Activated naive CD8-positive, alpha-beta T cell treated with anti-CD3 and anti-CD28 coated beads, Interleukin-2, amount 50 U/mL, for 24 hours (primary cell): ENCODE measurements at places on chromosomes 2 and 18.

GRCh38 chr2:54500404-54501205 lies 44.5 kb downstream of the SPTBN1 start:
- H3K4me1 ChIP-seq, result peaks cover 2% of the 10 kb centered on the region
- H3K4me3 ChIP-seq, result no peak overlapping the region
- no peak for DNase-seq
- no peaks in the 10 kb centered on the region for H3K27me3 ChIP-seq
- H3K27ac ChIP-seq, result no peak overlapping the region
- no peaks in the 10 kb centered on the region for H3K36me3 ChIP-seq

DNA sequence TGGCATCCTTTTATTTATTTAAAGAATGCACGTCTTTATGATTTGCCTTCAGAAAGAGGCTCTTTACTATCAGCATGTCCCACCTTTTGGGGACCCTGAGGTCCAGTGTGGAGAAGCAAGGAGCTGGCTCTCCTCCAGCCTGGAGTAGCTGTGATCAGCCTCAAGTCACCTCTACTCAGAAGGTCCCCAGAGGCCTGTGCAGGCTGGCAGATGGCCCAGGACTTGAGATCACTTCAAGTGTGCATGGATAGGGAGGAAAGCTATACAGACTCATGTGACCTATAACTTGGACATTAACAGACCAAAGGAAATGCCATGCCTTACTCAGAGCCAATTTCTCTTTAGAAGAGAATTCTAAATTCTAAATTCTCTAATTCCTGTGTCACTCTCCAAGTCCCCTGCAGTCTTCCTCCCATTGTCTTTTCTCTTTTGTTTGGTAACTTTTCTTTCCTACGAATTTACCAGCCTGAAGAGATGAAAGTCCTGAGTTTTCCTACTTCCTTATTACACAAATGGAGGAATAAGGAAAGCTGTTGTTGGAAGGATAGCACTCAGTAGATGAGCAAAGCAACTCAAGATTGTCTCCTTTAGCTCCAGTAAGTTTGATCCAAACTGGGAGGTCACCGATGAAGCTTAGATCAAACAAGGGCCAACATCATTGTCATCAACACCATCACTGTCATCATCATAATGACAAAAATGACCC lies 163.9 kb downstream of the GFPT1 start:
- no peaks in the 10 kb centered on the region for H3K4me1 ChIP-seq
- no peak for DNase-seq
- peaks cover 6% of the 10 kb centered on the region for H3K27me3 ChIP-seq
- H3K4me3 ChIP-seq, result no peak overlapping the region

GRCh38 chr2:238560234-238560633 lies 133.5 kb downstream of the ASB1 start:
- no peaks in the 10 kb centered on the region for H3K4me1 ChIP-seq
- DNase-seq, result no peak
- H3K4me3 ChIP-seq, result no peak overlapping the region
- H3K36me3 ChIP-seq, result no peaks in the 10 kb centered on the region

DNA sequence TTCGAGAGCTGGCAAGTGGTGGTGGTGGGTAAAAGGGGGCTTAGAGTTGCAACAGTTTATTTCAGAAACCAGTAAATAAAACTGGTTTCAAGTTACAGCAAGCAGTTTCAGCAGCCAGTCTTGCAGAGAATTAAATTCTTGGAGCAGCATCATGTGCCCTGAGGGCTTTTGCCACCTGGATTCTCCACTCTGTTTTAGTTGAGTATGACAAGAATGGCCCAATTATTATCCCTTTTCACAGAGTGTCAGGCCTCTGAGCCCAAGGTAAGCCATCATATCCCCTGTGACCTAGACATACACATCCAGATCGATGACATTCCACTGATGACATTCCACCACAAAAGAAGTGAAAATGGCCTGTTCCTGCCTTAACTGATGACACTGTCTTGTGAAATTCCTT lies 72.8 kb upstream of the FANCL start:
- H3K36me3 ChIP-seq, result no peaks in the 10 kb centered on the region
- no peak overlapping the region for H3K27ac ChIP-seq
- no peaks in the 10 kb centered on the region for H3K4me1 ChIP-seq
- no peak overlapping the region for H3K4me3 ChIP-seq
- no peaks in the 10 kb centered on the region for H3K27me3 ChIP-seq

GRCh38 chr18:12258719-12259705 lies 4.9 kb downstream of the CIDEA start:
- no peaks in the 10 kb centered on the region for H3K4me1 ChIP-seq
- H3K27me3 ChIP-seq, result peaks cover 25% of the 10 kb centered on the region
- H3K36me3 ChIP-seq, result no peaks in the 10 kb centered on the region

DNA sequence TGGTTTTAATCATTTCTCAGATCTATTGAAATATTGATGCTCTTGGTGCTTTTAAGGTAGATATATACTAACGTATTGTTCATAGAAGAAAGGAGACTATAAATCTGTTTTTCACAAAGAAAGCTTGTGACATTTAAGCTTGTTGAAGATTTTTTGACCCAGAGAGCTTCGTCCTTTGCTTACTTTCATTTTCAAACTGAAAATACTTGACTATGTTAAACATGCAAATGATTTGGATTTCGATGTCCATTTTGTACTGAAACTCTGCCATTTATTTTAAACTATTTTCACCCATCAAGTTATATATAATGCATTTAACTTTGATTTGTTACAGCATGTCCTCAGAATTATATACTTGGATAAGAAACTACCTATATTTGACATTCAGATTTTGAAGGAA lies 85.2 kb downstream of the SLC4A10 start:
- peak overlapping the region; percentile 49 for H3K4me3 ChIP-seq
- DNase-seq, result no peak
- peaks cover 5% of the 10 kb centered on the region for H3K4me1 ChIP-seq
- no peaks in the 10 kb centered on the region for H3K36me3 ChIP-seq
- H3K27me3 ChIP-seq, result no peaks in the 10 kb centered on the region
- H3K27ac ChIP-seq, result peak overlapping the region; percentile 20

DNA sequence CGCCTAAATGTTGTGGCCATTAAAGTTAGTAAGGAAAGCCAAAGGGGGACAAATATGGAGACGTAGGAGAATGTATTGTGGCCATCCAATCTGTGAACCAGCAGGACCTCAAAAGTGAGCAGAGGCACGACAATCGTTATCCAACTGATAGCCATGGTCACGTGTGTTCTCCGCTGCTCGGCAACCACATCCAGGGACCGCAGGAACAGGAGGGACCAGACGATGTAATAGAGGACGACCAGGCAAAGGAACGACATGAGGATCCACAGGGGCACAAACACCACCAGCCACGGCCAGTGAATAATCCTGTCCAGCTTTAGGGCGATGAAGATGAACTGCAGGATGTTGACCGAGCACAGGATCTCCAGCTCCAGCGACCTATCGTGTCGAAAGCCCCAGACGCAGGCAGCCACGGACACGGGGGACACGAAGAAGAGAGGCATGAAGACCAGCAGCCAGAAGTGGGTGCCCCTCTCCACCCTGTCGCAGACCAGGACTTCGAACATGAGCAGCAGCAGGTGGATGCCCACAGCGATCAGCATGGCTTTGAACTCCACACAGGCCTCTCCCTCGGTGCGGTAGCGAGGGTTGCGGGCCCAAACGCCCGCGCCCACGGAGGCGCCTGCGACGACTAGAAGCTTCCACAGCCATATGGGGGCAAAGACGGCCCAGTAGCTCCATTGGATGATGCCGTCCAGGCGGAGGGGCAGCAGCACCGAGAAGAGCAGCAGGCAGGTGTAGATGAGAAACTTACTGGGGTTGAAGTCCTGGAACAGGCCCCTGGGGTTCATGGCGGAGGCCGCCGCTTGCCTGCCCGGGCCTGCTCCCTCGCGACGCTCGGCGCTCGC lies 790 bp downstream of the TMEM185B start:
- H3K27ac ChIP-seq, result peak overlapping the region; percentile 87
- DNase-seq, result no peak
- peaks cover 3% of the 10 kb centered on the region for H3K27me3 ChIP-seq
- peaks cover 44% of the 10 kb centered on the region for H3K4me1 ChIP-seq
- H3K4me3 ChIP-seq, result peak overlapping the region; percentile 77
- H3K36me3 ChIP-seq, result peaks cover 41% of the 10 kb centered on the region
